Naive B cell (primary cell): ENCODE measurements at places on chromosomes 3 and 15.
A peak's percentile ranks its signal among the peaks of the same experiment; 100 is the strongest.

GRCh38 chr15:90062462-90062932 lies 39.8 kb downstream of the IDH2 start:
- H3K27ac ChIP-seq, result peak overlapping the region; percentile 89
- H3K4me1 ChIP-seq, result peaks cover 64% of the 10 kb centered on the region
- DNase-seq, result no peak
- no peaks in the 10 kb centered on the region for H3K36me3 ChIP-seq

DNA sequence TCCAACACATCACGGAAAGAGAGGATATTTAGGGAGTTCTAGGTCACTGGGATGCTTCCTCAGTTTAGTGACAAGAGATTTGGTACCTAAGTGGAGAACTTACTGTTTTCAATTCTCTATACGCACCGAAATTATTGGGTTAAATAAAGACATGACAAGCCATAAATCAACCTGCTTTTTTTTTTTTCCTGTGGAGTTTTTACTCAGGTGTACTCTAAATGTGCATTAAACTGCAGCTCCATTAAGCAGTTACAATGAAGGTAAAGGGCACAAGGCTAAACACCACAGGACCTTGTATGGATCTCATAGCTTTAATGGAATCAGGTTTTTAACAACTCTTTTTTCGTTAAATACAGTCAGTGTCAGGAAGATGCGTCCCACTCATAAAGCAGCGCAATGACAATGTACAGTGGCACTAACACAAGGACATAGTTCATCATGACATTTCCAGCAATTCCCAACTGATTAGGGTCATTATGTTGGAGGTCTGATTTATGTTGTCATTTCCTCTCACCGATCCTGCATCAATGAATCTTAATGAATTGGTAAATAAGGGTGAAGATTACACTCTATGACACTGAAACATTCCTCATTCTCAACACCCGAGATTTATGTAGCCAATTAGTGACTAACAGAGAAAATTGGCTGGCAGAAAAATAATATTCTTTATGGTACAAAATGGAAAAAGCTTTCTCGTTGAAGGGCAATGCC lies 355.2 kb downstream of the FOXP1 start:
- H3K4me3 ChIP-seq, result peak overlapping the region; percentile 13
- DNase-seq, result no peak
- peaks cover under 1% of the 10 kb centered on the region for H3K36me3 ChIP-seq
- peaks cover 78% of the 10 kb centered on the region for H3K4me1 ChIP-seq
- peak overlapping the region; percentile 89 for H3K27ac ChIP-seq

DNA sequence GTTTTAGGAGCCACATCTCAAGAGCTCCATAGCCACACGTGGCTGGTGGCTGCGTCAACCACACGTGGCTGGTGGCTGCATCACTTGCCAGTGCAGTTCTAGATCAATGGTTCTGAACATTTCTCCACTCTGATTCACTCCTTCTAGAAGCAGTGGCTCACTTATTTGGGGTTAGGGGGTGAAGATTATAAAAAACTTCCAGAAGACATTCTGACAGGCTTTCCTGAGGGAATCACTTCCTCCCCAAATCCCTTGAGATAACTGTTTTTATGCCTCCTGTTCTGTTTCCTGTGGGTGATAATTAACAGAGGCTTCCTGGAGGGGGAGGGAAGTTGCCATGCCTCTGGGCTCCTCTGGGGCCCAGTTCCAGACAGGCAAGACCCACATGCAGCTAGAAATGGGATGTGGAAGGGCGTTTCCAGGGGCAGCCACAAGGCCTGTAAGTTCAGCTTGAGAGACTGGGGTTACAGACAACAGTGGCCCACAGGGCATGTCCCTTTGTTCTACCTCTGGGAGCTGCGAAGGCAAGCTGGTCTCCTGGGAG lies 23.6 kb downstream of the HEG1 start:
- peaks cover 14% of the 10 kb centered on the region for H3K36me3 ChIP-seq
- H3K27me3 ChIP-seq, result no peaks in the 10 kb centered on the region
- DNase-seq, result no peak
- H3K4me3 ChIP-seq, result no peak overlapping the region
- H3K27ac ChIP-seq, result peak overlapping the region; percentile 19
- H3K4me1 ChIP-seq, result peaks cover 5% of the 10 kb centered on the region

GRCh38 chr3:43319376-43319775 lies 33.0 kb downstream of the SNRK start:
- H3K27me3 ChIP-seq, result no peaks in the 10 kb centered on the region
- H3K27ac ChIP-seq, result no peak overlapping the region
- no peak overlapping the region for H3K4me3 ChIP-seq
- no peak for DNase-seq

DNA sequence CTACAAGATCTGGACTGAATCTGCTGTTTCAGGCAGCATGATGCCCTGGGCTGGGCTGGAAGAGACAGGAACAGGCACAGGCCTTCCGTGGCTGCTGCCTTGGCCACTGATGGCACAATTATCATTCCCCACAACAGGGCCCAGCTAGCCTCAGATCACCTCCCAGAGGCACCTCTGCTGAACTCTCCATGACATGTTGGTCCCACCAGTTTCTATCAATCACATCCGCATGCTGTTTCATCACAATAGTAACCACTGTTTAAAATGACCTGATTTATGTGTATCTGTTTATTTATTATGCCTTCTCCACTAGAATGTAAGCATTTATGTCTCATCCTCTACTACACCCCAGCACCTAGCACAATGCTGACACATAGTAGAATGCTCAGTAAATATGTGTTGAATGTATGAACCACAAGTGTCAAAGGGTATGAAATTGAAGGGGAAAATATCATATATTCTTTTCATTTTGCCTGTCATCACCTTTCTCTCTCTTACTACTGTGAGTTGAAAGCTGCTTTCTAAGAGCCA lies 32.7 kb upstream of the ZBTB38 start:
- no peak overlapping the region for H3K4me3 ChIP-seq
- DNase-seq, result no peak
- peaks cover 20% of the 10 kb centered on the region for H3K27me3 ChIP-seq
- peaks cover 12% of the 10 kb centered on the region for H3K4me1 ChIP-seq
- H3K36me3 ChIP-seq, result no peaks in the 10 kb centered on the region

DNA sequence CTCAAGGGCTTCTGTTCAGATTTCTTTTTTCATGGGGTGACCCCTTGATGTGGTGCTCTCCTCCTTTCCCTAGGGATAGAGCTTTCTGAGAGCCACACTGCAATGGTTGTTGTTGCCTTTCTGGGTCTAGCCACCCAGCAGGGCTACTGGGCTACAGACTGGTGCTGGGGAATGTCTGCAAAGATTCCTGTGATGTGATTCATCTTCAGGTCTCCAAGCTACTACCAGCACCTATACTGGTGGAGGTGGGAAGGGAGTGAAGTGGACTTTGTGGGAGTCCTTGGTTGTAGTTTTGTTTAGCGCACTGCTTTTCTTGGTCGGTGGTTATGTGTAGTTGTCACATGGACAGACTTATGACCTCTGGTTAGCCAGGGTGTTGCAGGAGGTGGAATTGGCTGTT lies 392.3 kb upstream of the CNTN6 start:
- no peaks in the 10 kb centered on the region for H3K4me1 ChIP-seq
- no peak overlapping the region for H3K27ac ChIP-seq
- H3K36me3 ChIP-seq, result no peaks in the 10 kb centered on the region
- H3K27me3 ChIP-seq, result no peaks in the 10 kb centered on the region
- no peak overlapping the region for H3K4me3 ChIP-seq
- no peak for DNase-seq

GRCh38 chr15:37106490-37107001 lies 6.2 kb upstream of the MEIS2 start:
- no peak for DNase-seq
- peaks cover 94% of the 10 kb centered on the region for H3K27me3 ChIP-seq
- H3K4me3 ChIP-seq, result no peak overlapping the region
- peaks cover 23% of the 10 kb centered on the region for H3K36me3 ChIP-seq
- H3K4me1 ChIP-seq, result peaks cover 22% of the 10 kb centered on the region

- peaks cover 40% of the 10 kb centered on the region for H3K27me3 ChIP-seq
- H3K36me3 ChIP-seq, result no peaks in the 10 kb centered on the region
- H3K4me3 ChIP-seq, result no peak overlapping the region
- H3K4me1 ChIP-seq, result peaks cover 2% of the 10 kb centered on the region
Measured at GRCh38 chr3:45029661-45030060, 3.6 kb downstream of the CLEC3B start.

DNA sequence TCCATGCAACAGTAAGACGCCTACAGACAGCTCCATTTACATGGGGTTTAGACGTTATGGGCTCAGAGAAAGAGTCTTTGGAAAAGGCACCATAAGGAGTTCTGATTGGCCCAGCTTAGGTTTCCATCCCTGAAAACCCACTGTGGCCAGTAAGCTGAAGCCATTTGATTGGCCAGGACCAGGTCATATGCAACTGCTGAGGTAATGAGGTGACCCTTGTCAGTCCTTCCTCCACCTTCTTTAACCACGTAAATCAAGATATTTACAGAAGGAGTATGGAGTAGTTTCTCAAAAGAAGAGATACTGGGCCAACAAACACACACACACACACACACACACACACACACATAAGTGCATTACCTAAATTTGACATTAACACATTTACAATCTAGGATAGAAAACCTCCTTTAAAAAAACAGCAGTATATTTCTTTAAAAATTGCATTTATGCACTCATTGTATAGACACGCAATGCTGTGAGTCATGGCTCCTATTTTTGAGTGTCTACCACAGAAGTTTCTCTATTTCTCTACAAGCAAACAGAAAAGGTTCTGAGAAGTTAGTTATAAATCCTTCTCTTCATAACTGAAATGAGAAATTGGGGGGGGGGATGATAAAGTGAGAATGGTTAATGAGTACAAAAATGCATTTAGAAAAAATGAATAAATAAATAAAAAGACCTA lies 16.3 kb upstream of the MB21D2 start:
- no peak overlapping the region for H3K27ac ChIP-seq
- no peaks in the 10 kb centered on the region for H3K27me3 ChIP-seq
- DNase-seq, result no peak
- no peaks in the 10 kb centered on the region for H3K36me3 ChIP-seq
- H3K4me3 ChIP-seq, result no peak overlapping the region

GRCh38 chr3:79268422-79268821 lies 499.4 kb downstream of the ROBO1 start:
- H3K27me3 ChIP-seq, result no peaks in the 10 kb centered on the region
- no peaks in the 10 kb centered on the region for H3K4me1 ChIP-seq
- no peak for DNase-seq
- H3K36me3 ChIP-seq, result no peaks in the 10 kb centered on the region
- H3K27ac ChIP-seq, result no peak overlapping the region

GRCh38 chr3:124886168-124887056 lies 753 bp downstream of the ITGB5 start:
- H3K4me3 ChIP-seq, result peak overlapping the region; percentile 58
- no peaks in the 10 kb centered on the region for H3K4me1 ChIP-seq
- H3K27me3 ChIP-seq, result peaks cover 54% of the 10 kb centered on the region
- no peak overlapping the region for H3K27ac ChIP-seq
- DNase-seq, result no peak
- H3K36me3 ChIP-seq, result no peaks in the 10 kb centered on the region

- H3K27me3 ChIP-seq, result no peaks in the 10 kb centered on the region
- DNase-seq, result peak; percentile 14
- peaks cover 55% of the 10 kb centered on the region for H3K4me1 ChIP-seq
- H3K4me3 ChIP-seq, result no peak overlapping the region
Measured at GRCh38 chr3:179196098-179196497, 47.9 kb downstream of the PIK3CA start.

DNA sequence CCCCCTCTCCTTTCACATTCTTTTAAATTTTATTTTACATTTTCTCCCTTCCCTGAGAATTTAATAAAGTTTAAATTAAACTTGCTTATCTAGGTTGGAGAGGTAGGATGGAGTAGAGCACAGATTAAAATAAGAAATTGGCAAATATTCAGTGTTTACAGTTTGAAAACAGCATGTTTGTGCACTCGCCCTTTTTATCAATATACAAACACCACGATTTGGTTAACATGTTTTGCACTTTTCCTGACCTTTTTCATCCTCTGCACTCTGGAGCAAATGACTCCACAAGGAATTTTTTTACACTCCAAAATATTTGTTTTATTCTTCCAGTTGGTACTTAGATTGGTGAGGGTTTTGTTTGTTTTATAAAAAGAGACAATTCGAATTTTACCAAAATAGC lies 87.1 kb downstream of the DUT start:
- H3K27ac ChIP-seq, result no peak overlapping the region
- no peaks in the 10 kb centered on the region for H3K4me1 ChIP-seq
- H3K36me3 ChIP-seq, result no peaks in the 10 kb centered on the region
- H3K27me3 ChIP-seq, result no peaks in the 10 kb centered on the region
- H3K4me3 ChIP-seq, result no peak overlapping the region
- DNase-seq, result no peak

GRCh38 chr15:41806291-41807181 lies 21.4 kb upstream of the JMJD7 start:
- H3K4me3 ChIP-seq, result no peak overlapping the region
- DNase-seq, result no peak
- no peak overlapping the region for H3K27ac ChIP-seq
- peaks cover 26% of the 10 kb centered on the region for H3K4me1 ChIP-seq
- H3K27me3 ChIP-seq, result no peaks in the 10 kb centered on the region

- no peak overlapping the region for H3K4me3 ChIP-seq
- H3K4me1 ChIP-seq, result no peaks in the 10 kb centered on the region
- no peak for DNase-seq
- no peaks in the 10 kb centered on the region for H3K36me3 ChIP-seq
Measured at GRCh38 chr3:29525254-29525881, 244.5 kb downstream of the RBMS3 start.

GRCh38 chr3:52277972-52278509 lies 408 bp downstream of the WDR82 start:
- peak overlapping the region; percentile 100 for H3K4me3 ChIP-seq
- H3K27ac ChIP-seq, result peak overlapping the region; percentile 95
- peaks cover 30% of the 10 kb centered on the region for H3K4me1 ChIP-seq
- H3K36me3 ChIP-seq, result no peaks in the 10 kb centered on the region
- DNase-seq, result peak; percentile 86
- H3K27me3 ChIP-seq, result no peaks in the 10 kb centered on the region

DNA sequence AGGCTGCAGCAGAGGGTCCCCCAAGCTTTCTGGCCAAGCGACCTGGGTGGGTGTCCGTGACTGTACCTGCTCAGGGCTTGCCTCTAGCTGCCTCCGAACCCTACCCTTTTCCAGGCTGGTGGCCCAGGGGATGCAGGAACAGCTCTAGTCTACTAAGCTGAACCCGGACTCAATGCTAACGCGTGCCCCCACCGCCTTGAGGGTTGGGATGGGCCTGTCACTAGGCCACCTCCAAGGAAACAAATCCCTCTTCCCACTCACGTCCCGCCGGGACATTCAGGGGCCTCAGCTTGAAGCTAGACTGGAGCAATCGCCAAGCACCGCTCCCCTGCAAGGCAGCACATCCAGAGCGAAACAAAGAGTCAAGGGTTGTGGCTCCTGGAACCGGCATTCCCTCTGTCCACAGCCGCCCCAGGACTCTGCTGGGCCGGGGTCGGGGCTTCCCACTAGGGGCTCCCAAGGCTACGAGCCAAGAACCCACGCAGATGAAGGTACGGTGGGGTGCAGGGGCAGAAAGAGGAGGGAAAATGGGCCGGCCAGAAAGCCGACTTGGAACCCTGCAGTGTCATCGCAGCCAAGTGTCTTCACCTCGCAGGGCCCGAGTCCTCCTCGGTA lies 2.9 kb downstream of the FBXL22 start:
- no peaks in the 10 kb centered on the region for H3K27me3 ChIP-seq
- peak overlapping the region; percentile 98 for H3K27ac ChIP-seq
- peaks cover 65% of the 10 kb centered on the region for H3K4me1 ChIP-seq
